ENCODE measurements at places on chromosomes 5 and 9.

DNA sequence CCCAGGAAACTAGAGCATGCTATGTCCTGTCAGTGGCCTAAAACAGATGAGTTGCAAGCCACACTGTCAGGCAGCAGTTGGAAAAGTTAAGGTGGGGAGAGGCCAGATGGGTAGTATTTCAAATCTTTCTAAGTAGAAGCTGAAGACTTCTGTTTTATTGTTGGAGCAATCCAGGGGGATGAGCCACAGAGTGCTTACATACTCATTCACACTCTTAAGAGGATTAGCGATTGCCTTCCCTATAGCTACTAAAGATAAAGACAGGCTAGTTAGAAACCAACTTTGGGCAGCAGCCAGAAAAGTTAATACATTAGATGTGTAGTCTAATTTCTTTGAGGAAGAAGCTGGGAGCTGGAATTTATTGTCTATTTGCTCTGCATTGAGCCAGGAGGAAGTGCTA lies 61.7 kb upstream of the ELAVL2 start:
- DNase-seq: no peak

GRCh38 chr5:165015126-165015525 lies 1509.7 kb downstream of the MAT2B start:
- DNase-seq: no peak

- DNase-seq: no peak
Observed at GRCh38 chr5:159316519-159317383, 13.5 kb downstream of the IL12B start.

DNA sequence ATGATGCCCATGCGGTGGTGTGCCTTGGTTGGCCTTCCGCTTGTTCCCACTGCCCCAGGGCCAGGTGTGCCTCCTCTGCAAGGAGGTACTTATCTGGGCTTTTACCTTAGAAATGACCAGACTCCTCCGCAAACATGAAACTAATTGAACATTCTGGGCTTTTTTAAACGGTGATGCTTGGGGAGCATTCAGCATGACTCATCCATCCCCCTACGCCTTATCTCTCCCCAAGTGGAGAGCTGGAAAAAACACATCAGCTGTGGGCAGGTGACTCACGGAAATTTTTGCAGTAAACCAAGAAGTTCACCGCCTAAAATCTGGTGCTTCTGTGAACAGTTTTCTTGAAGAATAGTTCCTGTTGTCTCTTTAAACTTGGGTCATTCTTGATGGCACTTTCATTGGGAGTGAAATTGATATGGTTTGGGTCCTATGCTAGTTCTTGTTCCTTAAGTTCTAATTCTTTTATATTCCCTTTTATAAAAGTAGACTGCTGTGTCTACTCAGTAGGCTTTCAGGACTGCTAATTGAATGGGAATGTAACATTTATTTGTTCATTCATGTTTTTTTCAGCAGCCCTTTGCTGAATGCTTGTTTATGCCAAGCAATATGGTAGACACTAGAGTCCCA lies 39.6 kb downstream of the SFXN1 start:
- DNase-seq: no peak

- no peak for DNase-seq
Observed at GRCh38 chr5:103758996-103759395, 196.4 kb upstream of the NUDT12 start.

GRCh38 chr9:8224381-8224801 lies 424.8 kb upstream of the DMAC1 start:
- DNase-seq: no peak

DNA sequence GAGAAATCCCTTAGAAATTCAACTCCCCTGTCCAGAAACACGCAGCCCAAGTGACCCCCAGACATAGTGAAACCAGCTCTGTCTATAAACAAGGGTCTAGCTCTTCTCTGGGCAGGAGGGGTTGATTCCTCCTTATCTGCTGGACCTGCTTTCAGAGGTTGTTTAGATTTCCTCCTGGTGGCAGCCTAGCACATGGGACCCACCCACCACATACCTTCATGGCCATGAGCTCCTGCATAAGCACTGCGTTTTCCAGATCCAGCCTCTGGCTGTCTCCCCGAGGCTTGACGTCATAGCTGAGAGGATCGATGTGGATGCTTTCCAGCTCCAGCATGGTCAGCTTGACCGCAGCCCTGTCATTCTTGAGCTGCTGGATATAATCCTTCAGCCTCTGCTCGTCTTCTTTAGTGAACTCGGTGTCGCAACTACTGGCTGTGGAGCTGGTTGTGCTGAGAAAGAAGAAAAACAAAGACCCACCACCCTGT lies 77.0 kb downstream of the DCP2 start:
- DNase-seq: no peak

GRCh38 chr9:130755377-130756007 lies 61.9 kb downstream of the EXOSC2 start:
- DNase-seq: no peak

GRCh38 chr5:29230591-29230990 lies 1962.9 kb upstream of the CDH6 start:
- DNase-seq: no peak

DNA sequence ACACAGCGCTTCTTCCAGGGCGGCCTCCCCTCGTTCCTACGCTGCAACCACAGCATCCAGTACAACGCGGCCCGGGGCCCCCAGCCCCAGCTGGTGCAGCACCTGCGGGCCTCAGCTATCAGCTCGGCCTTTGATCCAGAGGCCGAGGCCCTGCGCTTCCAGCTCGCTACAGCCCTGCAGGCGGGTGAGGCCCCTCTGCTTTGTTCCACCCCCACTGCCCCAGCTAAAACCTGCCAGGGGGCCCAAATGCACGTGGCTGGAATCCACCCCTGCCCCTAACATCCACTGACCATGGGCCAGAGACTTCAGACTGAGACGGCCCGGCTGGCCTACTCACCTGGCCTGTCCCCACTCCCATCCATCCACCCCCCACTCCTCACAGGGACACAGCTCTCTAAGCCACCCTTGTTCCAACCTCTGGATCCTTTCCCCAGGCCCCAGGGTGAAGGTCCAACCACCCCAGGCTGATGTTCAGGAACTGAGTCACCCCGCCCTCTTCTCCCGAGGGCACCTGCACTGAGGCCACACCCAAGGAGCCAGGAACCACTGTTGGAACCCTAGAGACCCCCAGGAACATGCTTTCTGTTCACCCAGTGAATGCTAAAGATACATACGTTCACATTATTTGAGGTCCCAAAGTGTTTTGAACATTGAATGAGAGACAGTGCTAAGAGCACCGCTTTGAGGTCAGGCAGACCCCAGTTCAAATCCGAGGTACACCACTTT lies 18.9 kb upstream of the ASS1 start:
- no peak for DNase-seq

DNA sequence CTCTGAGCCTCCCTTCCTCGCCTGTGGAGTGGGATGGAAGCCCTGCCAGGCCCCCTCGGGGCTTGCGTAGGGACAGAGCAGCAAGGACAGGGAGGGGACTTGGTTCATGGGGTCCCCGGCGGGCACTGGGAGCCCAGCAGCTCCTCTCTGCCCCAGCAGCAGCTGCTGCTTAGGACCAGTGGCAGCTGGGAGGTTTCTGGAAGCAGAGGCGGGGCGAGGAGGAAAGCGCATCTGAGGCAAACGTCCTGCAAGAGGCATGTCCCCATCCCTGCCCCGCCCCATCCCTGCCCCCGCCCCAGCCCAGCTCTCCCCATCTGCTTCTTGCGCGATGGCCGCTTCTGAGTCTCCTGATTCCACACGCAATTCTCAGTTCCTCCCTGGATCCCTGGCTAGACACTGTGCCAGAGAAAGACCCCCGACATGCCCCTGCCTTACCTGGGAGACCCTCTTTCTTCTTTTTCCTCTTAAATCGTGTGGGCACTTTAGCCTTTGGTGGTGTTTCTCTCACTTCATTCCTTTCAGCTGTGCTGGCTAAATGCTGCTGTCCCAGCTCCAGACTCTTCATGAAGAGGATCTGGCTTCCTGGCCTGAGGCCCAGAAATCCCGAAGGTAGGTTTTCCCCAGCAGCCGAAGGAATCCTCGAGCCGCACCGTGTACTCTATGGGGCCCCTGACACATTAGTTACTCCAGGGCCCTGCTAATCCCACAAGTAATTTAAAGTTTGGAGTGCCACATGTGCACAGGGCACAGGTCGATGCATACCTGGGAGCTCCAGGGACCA lies 4.4 kb upstream of the OR2S2 start:
- no peak for DNase-seq

DNA sequence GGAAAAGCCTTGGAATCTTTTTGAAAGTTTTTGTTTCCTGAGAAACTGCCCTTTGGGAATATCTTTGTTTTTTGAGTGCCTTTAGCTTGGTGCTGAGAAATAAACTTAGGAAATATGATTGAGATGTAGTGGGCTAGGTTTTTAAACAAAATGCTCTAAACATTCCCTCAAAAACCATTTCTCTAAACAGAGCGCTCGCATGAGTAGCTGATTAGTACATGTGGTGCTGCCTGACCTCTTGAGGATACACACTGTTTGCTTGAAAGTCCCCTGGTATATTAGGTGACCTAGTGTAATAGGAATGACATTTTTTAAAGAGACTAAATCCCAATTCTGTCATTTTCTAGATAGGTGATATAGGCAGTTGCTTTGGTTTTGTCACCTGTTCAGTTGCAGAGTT lies 132.3 kb downstream of the ADAMTSL1 start:
- DNase-seq: no peak

- no peak for DNase-seq
Observed at GRCh38 chr5:178155065-178155464, 1.4 kb upstream of the NHP2 start.
